ENCODE measurements at places on chromosomes 4 and X. TPM values are rescaled to one million over a fixed set of nuclear protein-coding genes. Genes with fewer than 3 reads are reported as not detected.

Gene TRO
- 17.1 TPM for total RNA-seq

Gene TREX2
- not detected for total RNA-seq

Gene JCHAIN
- not detected for total RNA-seq

Gene ARHGAP4
- 12.7 TPM for total RNA-seq
